ENCODE measurements at places on chromosomes 2 and 18. TPM values are rescaled to one million over a fixed set of nuclear protein-coding genes. Genes with fewer than 3 reads are reported as not detected.

- no peaks in the 10 kb centered on the region for H3K4me1 ChIP-seq
- no peaks in the 10 kb centered on the region for H3K27me3 ChIP-seq
- no peak overlapping the region for H3K4me3 ChIP-seq
These were observed 4.4 kb downstream of the ANKRD23 start for GRCh38 chr2:96839293-96839874.

DNA sequence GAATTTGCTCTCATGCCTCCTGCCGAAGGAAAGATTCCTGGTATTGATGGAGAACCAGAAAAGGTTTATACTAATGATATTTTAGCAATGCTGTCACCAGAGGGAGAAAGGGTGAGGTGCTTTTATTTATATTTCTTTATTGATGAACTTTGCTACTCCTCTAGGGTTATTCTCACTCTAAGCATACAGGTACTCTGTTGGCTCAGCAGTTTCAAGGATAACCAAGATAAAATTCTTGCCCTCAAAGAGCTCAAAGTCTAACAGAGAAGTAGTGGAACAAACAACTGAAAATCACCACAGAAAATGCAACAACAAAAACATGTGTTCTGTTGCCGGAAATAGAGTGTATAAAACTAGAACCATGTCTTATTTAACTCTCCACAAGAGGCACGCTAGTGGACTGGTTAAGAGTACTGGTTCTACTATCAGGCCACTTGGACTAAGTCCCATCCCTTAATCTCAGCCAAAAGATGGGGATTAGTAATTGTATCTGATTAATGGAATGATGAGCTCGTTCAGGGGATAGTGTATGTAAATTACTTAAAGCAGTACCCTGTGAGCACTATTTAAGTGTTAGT lies 103.6 kb downstream of the DNAH6 start:
- no peak for DNase-seq
- no peak overlapping the region for H3K4me3 ChIP-seq
- H3K27ac ChIP-seq: no peak overlapping the region

DNA sequence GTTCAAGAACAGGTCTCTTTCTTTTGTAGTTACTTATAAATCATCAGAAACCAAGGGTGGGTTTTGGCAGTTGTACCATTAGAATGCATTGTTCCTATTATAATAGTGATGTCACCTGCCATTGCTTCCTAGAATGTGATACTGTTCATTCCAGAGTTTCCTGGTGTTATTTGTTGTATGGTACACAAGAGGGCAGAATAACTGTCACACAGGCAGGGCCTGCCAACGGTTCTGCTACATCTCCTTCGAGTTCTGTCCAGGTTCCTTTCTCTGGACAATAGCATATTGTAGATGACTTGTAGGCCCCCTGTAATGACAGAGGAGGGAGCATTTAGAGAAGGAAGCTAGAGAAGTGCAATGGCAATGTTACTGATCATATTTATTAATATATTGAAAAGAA lies 98.3 kb downstream of the KLHL14 start:
- H3K4me3 ChIP-seq: no peak overlapping the region
- H3K4me1 ChIP-seq: no peaks in the 10 kb centered on the region
- DNase-seq: no peak
- no peak overlapping the region for H3K27ac ChIP-seq
- no peaks in the 10 kb centered on the region for H3K27me3 ChIP-seq
- H3K36me3 ChIP-seq: no peaks in the 10 kb centered on the region

DNA sequence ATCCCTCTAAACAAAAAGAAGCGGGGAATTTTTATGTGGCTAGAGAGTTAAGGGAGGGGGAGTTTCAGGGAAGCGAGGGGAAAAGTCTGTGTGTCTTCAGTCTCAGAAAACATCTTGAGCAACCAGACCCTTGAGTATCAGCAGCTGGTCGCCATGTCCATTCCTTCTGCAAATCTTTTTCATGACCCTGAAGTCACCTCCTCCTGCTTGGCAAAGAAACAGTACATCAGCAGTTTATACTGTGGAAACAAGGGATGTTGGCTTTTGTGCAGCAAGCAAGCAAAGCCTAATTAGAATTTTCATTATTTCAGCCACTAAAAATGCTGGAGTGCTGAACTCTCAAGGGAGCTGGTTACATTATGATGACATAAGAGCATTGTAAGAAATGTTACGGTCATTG lies 187.4 kb upstream of the SLC8A1 start:
- no peak overlapping the region for H3K27ac ChIP-seq
- no peak for DNase-seq
- no peaks in the 10 kb centered on the region for H3K27me3 ChIP-seq
- H3K36me3 ChIP-seq: no peaks in the 10 kb centered on the region

- no peak for DNase-seq
- H3K27me3 ChIP-seq: peaks cover 2% of the 10 kb centered on the region
- H3K4me3 ChIP-seq: no peak overlapping the region
- no peaks in the 10 kb centered on the region for H3K4me1 ChIP-seq
These were observed 202.0 kb upstream of the SLC14A2 start for GRCh38 chr18:45413180-45413836.

GRCh38 chr2:188416367-188416766 lies 124.7 kb downstream of the GULP1 start:
- DNase-seq: no peak
- no peaks in the 10 kb centered on the region for H3K4me1 ChIP-seq
- H3K4me3 ChIP-seq: no peak overlapping the region
- no peaks in the 10 kb centered on the region for H3K27me3 ChIP-seq
- H3K27ac ChIP-seq: no peak overlapping the region

DNA sequence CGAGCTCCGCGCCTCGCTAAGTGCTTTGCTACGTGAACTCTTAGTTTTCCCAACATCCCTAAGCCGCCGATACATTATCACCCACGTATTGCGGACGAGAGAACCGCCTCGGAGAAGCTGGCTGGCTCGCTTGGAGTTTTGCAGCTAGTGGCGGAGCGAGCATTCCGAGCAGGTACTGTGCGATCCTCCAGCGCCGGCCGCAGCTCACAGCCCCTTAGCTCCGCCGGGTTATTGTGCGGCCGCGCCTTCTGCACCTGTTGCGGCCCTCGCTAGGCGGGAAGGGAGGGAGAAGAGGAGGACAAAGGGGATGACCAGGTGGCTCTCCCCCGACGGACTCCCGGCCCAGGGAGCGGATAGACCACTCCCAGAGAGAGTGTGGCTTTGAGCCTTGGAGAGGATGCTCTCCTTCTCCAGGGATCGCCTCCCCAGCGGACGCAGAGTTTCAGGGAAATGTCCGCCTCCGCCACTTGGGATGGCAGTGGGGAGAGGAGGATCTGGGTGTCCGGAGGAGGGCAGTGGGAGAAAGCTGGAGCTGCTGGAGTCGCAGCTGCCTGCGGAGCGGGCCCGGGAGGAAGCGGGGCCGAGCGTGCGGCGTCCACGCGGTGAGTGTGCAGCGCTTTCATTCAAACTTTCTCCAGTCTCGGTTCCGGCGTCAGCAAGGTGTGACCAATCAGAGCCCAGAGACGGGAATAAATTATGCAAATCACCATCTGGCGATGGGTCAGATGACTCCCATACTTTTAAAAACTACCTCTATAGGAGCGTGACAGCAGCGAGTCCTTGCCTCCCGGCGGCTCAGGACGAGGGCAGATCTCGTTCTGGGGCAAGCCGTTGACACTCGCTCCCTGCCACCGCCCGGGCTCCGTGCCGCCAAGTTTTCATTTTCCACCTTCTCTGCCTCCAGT lies at the start of gene LIPG:
TSS of gene LIPG (plus strand) at position 769 of the 905 bp plus-strand sequence. CDS start 252 bp downstream, outside the sequence.
- peaks cover 68% of the 10 kb centered on the region for H3K27me3 ChIP-seq
- H3K4me1 ChIP-seq: peaks cover 7% of the 10 kb centered on the region
- H3K4me3 ChIP-seq: peak within 1 kb of the TSS; percentile 28
- no peaks in the 10 kb centered on the region for H3K36me3 ChIP-seq

DNA sequence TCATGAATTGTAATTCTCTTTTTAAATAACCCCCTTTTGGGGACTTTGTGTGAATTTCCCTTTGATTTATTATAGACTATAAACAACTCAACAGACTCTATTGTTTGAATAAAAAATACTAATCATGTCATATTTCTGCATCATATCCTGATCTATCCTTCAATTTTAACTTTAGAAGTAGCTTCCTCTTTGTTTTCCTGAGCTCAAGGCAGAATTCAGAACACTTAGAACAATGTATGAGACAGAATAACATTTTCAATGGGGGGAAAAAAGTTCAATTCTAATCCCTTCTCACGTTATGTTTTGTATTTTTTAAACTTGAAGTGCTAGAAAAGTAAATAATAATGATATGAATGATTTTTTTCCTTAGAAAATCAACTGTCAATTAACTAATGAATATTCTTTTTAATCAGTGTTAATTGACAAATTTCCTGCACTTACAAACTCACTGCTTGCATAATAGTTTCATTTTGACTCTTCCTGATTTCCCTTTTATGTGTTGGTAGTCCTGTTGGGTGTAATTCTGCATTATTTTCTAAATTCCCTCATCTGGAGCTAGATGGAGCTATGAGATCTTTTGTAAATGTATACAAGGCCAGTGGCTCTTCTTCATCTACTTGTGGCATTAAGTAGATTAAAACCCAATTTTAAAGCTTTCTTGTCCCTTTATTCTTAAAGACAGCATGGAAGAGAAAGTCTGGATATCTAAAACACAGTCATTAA lies 326.1 kb downstream of the PARD3B start:
- H3K4me3 ChIP-seq: no peak overlapping the region
- no peaks in the 10 kb centered on the region for H3K36me3 ChIP-seq
- peaks cover 4% of the 10 kb centered on the region for H3K4me1 ChIP-seq
- peak; percentile 69 for DNase-seq
- no peaks in the 10 kb centered on the region for H3K27me3 ChIP-seq

GRCh38 chr18:23857756-23858155 lies 156.8 kb upstream of the TTC39C start:
- H3K36me3 ChIP-seq: no peaks in the 10 kb centered on the region
- H3K4me3 ChIP-seq: no peak overlapping the region
- no peak overlapping the region for H3K27ac ChIP-seq
- peak; percentile 82 for DNase-seq
- H3K4me1 ChIP-seq: peaks cover 20% of the 10 kb centered on the region

DNA sequence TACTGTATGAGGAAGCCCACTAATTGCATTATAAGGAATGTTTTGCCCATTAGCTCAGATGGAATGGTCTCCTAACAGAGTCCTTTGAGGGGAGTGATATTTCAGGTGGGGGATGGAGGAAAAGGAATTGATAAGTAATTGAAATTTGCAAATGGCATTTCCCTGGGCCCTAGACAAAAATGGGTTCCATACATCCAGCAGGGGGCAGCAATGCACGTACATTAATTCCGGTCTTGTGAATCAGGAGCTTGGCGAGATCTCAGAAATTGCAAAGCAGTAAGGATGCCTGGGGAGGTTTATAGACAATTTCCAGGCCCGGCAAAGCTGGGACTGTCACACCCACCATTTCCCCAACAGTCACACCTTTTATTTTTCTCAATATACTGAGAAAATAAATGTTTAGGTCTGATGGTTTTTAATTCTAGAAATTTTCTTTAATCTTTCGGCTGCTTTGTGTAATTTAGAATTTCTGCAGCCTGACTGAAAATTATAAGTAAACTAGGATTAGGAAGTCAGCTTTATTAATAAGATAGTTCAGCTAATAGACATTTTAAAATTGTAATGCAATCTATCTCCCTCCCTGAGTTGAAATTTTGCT lies 122.8 kb downstream of the LYPD1 start:
- no peak overlapping the region for H3K27ac ChIP-seq
- H3K27me3 ChIP-seq: no peaks in the 10 kb centered on the region
- DNase-seq: peak; percentile 85
- H3K4me1 ChIP-seq: peaks cover 3% of the 10 kb centered on the region

DNA sequence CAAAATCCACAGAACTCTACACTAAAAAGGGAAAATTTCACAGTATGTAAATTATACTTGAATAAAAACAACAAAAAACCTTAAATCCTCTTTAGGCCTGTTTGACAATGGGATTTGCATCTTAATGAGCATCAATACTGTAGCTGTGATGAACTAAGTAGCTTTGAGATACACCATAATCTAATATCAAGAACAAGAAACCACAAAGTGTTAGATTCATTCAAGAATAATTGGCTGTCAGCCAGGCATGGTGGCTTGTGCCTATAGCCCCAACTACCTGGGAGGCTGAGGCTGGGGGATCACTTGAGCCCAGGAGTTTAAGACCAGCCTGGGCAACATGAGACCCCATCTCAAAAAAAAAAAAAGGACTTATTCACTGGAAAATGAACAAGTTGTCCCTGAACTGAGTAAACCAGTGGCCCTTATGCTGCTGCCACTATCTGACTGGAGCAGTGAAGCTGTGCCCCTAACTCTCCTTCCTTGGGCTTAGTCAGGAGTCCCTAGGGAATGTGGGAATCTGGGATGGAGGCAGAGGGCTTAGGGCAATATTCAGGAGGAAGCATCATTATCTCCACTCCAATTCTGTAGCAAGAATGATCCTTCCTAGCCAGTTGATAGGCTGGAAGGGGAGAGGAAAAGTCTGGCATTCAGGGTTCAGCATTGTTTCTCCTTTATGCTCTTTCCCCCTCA lies 88.5 kb downstream of the PRKCE start:
- no peaks in the 10 kb centered on the region for H3K4me1 ChIP-seq
- DNase-seq: no peak

- no peak overlapping the region for H3K27ac ChIP-seq
- H3K4me1 ChIP-seq: no peaks in the 10 kb centered on the region
- no peaks in the 10 kb centered on the region for H3K36me3 ChIP-seq
- no peaks in the 10 kb centered on the region for H3K27me3 ChIP-seq
- no peak for DNase-seq
These were observed 195.5 kb downstream of the BCL11A start for GRCh38 chr2:60357996-60358395.

- DNase-seq: no peak
- no peaks in the 10 kb centered on the region for H3K27me3 ChIP-seq
- no peak overlapping the region for H3K27ac ChIP-seq
- H3K36me3 ChIP-seq: no peaks in the 10 kb centered on the region
- H3K4me3 ChIP-seq: no peak overlapping the region
- H3K4me1 ChIP-seq: 0 out of 2 replicates have a peak, but pooled peaks cover 2% of the 10 kb centered on the region
These were observed 35.0 kb downstream of the BMPR2 start for GRCh38 chr2:202411097-202411496.

DNA sequence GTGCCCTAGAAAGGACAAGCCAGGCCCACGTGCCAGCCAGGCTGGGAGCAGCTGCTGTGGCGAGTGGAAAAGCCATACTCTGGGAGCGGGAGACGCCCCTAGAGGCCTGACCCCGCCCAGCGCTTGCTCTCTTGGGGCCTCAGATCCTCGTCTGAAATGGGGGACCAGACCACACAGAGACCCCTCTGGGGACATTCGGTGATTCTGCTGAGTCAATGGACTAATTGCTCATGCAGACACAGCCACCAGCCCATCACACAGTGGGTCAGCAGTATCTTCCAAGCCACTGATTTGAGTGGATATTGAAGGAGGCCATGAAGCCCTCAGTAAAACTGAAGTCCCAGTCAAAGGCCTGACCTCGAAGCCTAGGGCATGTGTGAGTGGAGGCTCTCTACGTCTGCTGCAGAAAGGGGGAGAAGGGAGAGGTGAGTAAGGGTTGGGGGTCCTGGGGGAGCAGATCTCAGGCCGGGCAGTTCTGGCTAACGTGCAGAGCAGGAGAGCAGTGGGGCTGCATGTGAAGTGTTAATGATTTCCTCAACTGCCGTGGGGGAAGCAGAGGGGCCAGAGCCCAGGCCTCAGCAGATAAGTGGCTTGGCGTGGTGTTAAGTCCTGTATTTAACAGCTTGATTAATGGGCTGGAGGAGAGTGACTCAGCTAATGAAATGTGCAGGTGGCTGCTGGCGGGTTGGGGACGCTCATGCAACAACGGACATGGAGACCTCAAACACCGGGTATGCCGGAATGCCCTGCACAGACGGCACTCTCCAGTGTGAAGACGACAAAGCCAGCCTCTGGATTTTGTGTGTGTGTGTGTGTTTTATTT lies 104.4 kb upstream of the TWIST2 start:
- no peak for DNase-seq
- no peaks in the 10 kb centered on the region for H3K36me3 ChIP-seq
- H3K27ac ChIP-seq: no peak overlapping the region
- no peak overlapping the region for H3K4me3 ChIP-seq

Gene PPP1R7
- 60.8 TPM for total RNA-seq

Gene TTN
- 0.18 TPM for total RNA-seq

Gene DGUOK
- 66.3 TPM for total RNA-seq

Gene IL1R1
- 8.1 TPM for total RNA-seq

Data from IMR-90 (cell line).